ENCODE measurements at places on chromosomes 16 and 17.
A peak's percentile ranks its signal among the peaks of the same experiment; 100 is the strongest.

DNA sequence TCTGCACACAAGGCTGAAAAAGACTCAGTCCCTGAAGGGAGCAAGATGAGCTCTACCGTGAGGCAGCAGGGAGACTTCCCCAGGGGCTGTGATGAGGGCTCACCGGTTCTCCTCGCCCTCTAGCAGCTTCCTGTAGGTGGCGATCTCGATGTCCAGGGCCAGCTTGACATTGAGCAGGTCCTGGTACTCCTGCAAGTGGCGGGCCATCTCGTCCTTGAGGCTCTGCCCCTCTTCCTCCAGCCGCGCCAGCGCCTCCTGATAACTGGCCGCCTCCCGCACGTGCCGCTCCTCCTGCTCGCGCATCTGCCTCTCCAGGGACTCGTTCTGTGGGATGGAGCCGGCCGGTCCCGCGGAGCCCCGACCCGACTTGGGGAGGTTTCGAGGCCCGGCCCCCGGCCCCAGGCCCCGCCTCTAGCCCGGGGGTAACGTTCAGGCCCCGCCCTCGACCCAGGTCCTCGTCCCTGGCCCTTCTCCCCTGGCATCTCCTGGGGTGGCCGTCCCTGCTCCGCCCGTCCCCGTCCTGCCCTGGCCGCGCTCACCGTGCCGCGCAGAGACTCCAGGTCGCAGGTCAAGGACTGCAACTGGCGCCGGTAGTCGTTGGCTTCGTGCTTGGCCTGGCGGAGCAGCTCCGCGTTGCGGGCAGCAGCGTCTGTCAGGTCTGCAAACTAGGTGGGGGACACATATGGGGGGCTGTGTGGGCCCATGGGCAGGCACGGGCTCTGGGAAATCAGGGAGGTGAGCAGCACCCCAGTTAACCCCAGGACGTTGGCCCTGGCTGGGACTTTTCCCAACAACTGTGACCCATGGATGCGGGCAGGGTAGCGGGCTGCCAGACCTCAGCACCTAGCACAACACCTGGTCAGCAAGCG lies 3.9 kb downstream of the GFAP start:
- peak; percentile 33 for DNase-seq

GRCh38 chr17:77354670-77355455 lies 214.1 kb downstream of the SEC14L1 start:
- DNase-seq: no peak

GRCh38 chr16:27640277-27640600 lies 90.3 kb downstream of the KATNIP start:
- no peak for DNase-seq

GRCh38 chr17:68459037-68459639 lies 1.8 kb upstream of the WIPI1 start:
- no peak for DNase-seq

GRCh38 chr16:56974549-56975300 lies 13.0 kb downstream of the CETP start:
- no peak for DNase-seq

GRCh38 chr17:75623386-75623785 lies 9.8 kb upstream of the SMIM5 start:
- DNase-seq: no peak

- no peak for DNase-seq
Measured at GRCh38 chr16:83365166-83365565, 442.6 kb upstream of the HSBP1 start.

DNA sequence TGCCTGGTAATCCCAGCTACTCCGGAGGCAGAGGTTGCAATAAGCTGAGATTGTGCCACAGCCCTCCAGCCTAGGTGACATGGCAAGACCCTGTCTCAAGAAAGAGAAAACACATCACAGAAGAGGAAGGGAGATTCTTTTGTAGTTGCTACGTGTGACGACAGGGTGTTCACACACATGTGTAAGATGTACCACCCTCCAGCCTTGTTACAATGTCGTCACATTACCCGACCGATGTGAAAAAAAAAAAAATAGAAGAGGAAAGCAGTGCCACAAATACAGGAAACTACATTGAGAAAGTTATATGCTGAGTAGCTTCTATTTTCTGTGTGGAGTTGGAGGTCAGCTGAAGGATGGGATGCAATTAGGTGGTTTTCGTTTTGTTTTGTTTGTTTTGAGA lies 56.0 kb downstream of the CLUH start:
- DNase-seq: no peak

GRCh38 chr16:968620-969019 lies 2.2 kb downstream of the LMF1 start:
- no peak for DNase-seq

GRCh38 chr17:48173191-48173984 lies 65.8 kb downstream of the SNX11 start:
- no peak for DNase-seq

DNA sequence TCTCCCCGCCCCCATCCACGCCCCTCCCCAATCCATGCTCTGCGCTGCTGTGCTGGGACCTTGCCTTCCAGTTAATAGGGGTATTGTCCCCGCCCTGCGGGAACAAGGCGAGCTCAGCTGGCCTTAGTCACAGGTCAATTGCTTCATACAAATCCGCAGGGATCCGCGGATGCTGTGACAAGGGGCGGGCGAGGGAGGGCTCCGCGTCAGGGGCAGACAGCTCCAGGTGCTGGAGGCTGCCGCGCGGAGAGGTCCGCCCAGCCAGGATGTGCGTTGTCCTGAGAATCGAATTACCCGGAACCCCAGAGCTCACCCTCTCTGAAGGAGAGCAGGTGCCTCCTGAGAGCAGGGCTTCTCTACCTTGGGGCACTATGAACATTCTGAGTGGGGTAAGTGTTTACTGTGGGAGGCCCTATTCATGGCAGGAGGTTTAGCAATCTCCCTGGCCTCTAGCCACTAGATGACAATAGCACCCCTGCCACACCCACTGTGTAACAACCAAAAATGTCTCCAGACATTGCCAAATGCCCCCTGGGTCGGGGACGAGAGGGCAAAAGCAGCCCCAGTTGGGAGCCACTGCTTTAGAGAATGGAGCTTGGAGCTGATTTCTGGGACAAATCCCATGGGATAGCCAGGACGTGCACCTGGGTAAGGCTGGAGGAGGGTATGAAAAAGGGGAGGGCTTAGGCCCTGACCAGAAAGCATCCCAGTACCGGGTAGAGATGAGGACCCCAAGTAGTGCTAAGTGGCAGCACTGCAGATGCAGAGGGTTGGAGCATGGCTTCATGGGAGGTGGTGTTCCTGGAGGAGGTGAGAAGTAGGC lies 138.2 kb downstream of the CYLD start:
- DNase-seq: no peak

- DNase-seq: no peak
Measured at GRCh38 chr17:10314329-10314728, 58.5 kb downstream of the MYH13 start.

GRCh38 chr17:50871364-50871763 lies 5.2 kb upstream of the TOB1 start:
- DNase-seq: no peak

- DNase-seq: no peak
Measured at GRCh38 chr17:15124264-15124595, 140.9 kb downstream of the PMP22 start.

- DNase-seq: no peak
Measured at GRCh38 chr16:83689385-83689831, 118.4 kb upstream of the HSBP1 start.

GRCh38 chr17:66747578-66748275 lies 87.2 kb upstream of the CACNG5 start:
- no peak for DNase-seq

DNA sequence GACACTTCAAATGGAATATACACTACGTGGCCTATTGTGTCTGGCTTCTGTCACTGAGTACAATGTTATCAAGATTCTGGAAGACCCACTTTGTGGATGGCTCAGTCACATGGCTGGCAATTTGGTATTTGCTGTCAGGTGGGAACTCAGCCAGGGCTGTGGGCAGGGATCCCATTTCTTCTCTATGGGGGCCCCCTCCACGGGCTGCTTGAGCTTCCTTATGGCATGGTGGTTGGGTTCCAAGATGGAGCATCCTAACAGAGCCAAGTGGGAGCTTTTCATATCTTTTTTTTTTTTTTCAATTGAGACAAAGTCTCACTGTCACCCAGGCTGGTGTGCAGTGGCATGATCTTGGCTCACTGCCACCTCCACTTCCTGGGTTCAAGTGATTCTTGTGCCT lies 18.0 kb upstream of the CEP20 start:
- no peak for DNase-seq

- no peak for DNase-seq
Measured at GRCh38 chr16:46826631-46827030, 4.3 kb downstream of the C16orf87 start.

- DNase-seq: no peak
Measured at GRCh38 chr17:31561469-31562375, 170.2 kb downstream of the RAB11FIP4 start.

- DNase-seq: no peak
Measured at GRCh38 chr17:67992548-67993152, 3.6 kb downstream of the C17orf58 start.

- DNase-seq: no peak
Measured at GRCh38 chr16:87326151-87326571, 9.0 kb upstream of the C16orf95 start.

- no peak for DNase-seq
Measured at GRCh38 chr16:67310561-67310960, 16.0 kb downstream of the KCTD19 start.

- no peak for DNase-seq
Measured at GRCh38 chr17:13311306-13311705, 290.4 kb downstream of the HS3ST3A1 start.

- no peak for DNase-seq
Measured at GRCh38 chr16:55302635-55303034, 21.4 kb upstream of the IRX6 start.

GRCh38 chr17:48627623-48628521 lies 1.7 kb upstream of the HOXB9 start:
- no peak for DNase-seq
